ENCODE measurements at places on chromosomes 1 and 21.

DNA sequence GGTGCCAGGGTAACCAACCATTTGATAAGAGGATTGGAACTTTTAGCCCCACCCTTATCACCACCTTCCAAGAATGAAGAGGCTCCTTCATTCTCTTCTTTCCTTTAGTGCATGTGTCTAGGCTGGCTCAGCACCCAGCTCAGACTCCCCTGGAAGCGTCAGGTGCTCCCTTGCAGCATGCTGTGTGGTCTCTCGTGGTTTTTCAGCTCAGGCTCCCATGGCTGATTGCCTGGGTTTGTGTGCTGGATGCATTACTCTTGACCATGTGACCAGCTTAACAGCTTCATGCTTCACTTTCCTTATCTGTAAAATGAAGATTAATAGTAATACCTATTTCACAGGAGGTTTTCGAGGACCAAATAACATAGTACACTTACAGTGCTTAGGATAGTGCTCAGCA, 198.4 kb downstream of the HHAT start:
- DNase-seq = no peak

GRCh38 chr1:70486676-70487458, 75.8 kb downstream of the CTH start:
- DNase-seq = no peak

DNA sequence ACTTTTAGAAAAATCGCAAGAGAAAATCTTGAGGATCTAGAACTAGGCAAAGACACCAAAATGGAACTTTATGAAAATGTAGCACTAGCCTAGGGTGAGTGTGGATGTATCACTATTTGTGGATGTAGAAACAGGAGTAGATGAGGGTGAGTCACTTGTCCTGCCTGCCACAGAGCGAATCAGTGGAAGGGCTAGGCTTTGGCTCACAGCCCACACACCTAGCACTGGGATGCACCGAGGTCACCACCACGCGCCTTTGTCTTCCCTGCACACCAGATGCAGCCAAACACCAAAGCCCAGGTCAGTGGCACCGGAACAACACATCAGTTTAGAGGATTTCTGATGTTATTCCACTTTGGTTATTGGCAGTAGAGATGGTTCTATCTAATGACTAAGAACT, 38.2 kb downstream of the PKNOX1 start:
- no peak for DNase-seq

GRCh38 chr1:169086603-169087455, 19.7 kb upstream of the ATP1B1 start:
- no peak for DNase-seq

- DNase-seq = no peak
These were observed 65.1 kb downstream of the CLSTN1 start for GRCh38 chr1:9758559-9759121.

DNA sequence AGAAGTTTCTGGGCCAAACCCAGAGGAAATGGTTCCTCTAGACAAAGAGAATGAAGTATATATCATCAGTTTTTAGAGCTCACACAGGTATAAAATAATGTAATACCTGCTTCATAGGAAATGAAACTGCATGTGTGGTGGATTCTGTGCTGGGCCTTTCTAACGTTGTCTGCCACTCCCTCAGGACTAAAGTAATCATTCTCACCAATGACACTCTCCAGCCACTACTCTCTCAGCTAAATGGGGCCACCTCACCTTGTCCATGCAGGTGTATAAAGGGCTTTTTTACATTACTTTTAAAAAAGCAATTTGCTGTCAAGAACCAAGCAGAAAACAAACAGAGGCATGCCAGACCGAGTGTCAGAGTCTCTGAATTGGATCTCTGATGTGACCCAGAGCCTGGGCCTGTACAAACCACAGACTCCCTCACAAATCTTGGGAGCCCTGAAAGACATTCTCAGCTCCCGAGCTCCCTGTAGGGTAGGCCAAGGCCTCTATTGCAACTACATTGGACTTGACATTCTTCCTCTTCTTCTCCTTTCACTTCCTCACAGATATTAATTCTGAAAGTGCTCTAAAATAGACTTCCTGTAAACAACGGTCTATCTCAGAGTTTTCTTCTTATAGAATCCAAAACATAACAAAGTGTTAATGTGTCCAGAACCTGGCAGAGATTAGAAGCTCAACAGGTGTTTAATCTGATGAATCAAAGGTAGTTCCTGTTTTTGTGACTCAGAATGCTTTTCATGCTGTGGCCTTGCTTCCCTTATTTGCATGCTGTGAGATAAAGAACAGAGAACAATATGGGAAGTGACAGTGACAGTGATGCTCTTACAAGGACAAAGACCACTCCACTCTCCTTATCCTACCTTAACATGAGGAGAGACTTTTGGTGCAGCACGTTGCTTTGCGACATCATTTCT, 8.6 kb downstream of the AIM2 start:
- no peak for DNase-seq

- no peak for DNase-seq
These were observed 195.2 kb downstream of the TOMM20 start for GRCh38 chr1:234933475-234933874.

DNA sequence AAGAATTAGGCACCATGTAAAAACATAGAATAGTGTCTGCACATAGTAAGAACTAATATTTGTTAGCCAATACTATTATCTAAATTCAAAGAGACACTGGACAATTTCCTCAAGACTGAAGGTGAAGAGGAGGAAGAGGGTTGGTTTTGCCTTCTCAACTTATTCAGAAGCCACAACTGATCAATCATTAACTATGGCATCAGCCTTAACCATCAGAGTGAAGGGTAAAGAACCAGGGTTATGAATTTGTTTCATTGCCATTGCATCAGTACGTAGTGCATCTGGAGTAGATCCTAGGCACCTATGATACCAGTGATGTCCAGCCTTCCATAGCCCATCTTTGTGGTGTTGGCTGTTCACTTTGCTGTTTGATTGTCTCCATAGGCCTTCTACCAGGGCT, 421.7 kb upstream of the DEPDC1 start:
- DNase-seq = no peak

GRCh38 chr1:30095051-30095450, 628.3 kb downstream of the MATN1 start:
- DNase-seq = no peak

DNA sequence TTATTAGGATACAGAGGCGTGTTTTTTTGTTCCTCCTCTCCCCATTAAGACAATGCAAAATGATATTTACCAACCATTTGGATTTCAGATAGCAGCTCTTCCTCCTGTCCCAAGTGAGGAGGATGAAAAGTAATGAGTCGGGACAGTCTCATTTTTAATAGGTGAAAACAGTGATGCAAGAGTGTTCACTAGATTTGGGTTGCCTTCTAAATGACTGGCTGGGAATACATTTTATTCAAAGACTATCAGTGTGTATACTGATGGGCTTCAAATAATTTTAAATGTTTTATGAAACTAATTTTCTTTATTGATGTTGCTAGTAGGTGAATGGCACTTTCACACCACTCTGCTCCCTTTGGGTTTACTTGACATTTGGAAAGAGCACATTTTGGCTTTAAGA, 2.1 kb downstream of the RCOR3 start:
- DNase-seq = no peak

DNA sequence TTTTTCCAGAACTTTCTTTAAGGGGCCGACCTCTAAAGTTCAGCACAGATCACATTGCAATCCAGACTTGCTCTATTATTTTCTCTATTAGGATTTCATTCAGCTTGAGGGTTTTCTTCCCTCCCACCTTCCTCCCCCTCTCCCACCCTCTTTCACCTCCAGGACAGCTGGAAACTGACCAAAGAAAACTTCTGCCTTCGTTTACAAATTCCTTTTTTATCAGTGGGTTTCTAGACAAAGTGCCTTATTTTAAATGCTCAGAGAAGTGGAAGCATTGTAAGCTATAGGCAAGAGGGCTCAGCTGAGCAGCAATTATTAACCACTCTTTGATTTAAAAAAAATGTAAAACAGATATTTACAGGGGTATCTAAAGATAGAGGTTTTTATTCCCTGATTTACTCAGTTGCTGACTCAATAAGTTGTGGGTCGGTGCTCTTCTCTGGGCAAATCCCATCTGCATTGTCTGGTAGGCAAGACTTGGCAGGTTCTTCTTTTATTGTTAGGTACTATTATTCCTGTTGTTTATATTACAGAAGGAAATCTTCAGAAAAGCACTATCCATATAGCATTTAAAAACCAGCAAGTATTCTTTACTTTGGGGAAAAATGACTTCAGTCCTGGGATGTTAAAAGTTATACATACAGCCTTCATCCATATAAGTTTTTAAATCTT, 277.0 kb upstream of the C1orf105 start:
- no peak for DNase-seq

- no peak for DNase-seq
These were observed 34.7 kb downstream of the SLC19A1 start for GRCh38 chr21:45507523-45507875.

GRCh38 chr1:7574121-7575040, 196.7 kb upstream of the VAMP3 start:
- DNase-seq = no peak

DNA sequence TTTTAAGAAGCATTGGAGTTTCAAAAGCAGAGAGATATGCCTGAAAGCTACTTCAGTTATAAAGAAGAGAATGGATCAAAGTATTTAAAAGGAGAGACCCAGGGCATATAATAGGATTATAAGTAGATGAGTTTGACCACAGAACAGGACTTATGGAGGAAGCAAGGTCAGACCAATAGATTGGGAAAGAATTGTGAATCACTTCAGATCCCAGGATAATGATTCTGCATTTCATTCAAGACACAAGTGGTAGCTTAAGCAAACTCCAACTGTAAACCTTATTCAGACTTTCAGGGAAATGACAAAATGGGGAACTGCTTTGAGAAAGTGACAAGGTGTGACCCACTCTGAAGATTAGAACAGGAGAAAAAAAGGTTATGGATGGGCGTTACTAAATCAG, 18.9 kb upstream of the OR10J5 start:
- DNase-seq = no peak
